ENCODE measurements at places on chromosomes 1 and 21. TPM values are rescaled to one million over a fixed set of nuclear protein-coding genes. Genes with fewer than 3 reads are reported as not detected.

- no peak for DNase-seq
Observed at GRCh38 chr1:232925421-232926220, 24.8 kb upstream of the NTPCR start.

DNA sequence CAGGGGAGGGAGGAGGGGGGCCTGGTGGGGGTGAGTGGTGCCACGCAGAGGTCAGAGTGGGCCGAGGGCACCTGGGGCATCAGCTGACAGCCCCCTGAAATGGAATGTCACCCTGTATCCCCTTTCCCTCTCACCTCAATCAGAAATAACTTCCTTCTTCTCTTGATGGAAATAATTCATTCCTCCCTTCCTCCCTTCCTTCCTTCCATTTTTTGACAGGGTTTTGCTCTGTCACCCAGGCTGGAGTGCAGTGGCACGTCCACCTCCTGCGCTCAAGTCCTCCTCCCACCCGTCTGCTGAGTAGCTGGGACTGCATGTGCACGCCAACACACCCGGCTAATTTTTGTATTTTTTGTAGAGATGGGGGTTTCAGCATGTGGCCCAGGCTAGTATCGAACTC is 48.4 kb upstream of the LRRC3 start:
- no peak for DNase-seq

DNA sequence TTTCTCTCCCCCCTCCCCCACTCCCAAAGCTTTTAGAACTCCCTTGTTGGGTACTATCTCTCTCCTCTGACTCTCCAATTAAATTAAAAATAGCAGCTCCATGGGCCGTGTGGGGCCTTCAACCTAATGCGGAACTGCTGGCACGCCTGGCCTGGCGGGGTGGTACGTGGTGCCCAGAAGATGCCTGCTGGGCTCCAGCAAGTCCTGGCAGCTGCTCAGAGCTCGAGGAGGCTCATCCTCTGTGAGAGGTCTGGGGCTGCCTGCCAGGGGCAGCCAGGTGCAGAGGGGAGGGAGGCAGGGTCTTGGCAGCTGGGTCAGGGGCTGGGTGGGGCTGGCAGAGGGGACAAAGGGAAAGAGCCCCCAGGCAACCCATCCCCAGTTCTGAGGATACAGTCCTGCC is 74.4 kb downstream of the ACTL8 start:
- no peak for DNase-seq

FAM229A gene
- 2.7 TPM for total RNA-seq
